Right lobe of liver (tissue), 6 donors: ENCODE measurements at places on chromosomes 12 and 14.

DNA sequence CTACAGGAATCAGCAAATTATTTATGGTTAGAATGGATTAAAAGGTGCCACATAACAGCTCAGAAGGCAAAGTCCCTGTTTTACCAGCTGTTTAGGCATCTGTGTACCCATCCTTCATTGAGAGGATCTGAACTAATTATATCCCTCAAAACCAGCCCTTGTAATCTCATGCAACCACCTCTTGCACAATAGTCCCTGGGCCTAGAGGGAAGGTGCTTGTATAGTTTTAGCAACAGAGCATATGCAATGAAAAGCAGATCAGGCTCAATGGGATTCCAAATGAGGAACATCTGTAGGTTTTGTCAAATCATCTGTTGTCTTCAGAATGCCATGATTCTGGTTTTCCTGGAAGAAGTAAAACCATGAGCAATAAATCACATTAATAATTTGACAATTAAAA is 26.0 kb upstream of the GLIPR1L2 start:
- no peak for DNase-seq

DNA sequence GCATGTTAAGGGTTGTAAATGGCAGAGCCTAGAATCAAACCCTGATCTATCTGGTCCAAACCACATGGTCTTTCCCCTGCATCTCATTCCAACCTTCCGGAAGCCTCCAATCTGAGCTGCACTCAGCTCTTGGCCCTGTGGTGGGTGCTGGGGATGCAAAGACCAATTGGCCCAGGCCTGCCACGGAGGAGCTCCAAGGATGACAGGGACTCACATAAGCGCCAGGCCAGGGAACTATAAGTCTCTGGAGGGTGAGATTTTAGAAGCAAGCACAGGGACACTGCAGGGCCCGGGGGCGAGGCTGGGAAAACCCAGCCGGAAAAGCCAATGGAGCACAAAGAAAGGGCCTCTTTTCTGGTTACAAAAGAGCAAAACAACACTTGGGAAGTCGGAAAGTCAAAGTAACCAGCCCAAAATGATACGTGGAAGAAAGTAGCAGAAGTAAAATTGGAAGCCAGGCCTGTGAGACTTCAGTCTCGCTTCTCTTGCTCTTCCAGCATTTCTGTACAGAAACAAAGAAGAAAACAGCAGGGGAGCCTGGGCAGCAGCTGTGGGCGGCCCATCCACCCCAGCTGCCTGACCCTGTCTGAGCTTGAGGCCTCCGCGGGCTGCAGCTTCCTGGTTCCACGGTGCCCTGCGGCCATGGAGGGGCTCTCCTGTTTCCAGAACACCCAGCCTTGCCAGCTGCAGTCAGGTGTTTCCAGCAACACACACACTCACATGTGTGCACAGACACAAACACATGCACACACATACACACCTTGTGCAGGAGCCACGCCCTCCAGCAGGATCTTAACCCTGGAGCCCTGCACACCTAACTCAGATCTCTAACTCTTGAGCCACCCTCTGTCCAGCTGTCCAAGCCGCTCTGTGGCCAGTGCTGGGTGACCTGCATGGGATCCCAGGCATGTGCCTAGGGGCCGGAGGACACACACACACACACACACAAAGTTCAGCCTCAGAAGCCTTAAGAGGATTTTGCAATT is 178.2 kb downstream of the BCL11B start:
- no peak for DNase-seq

DNA sequence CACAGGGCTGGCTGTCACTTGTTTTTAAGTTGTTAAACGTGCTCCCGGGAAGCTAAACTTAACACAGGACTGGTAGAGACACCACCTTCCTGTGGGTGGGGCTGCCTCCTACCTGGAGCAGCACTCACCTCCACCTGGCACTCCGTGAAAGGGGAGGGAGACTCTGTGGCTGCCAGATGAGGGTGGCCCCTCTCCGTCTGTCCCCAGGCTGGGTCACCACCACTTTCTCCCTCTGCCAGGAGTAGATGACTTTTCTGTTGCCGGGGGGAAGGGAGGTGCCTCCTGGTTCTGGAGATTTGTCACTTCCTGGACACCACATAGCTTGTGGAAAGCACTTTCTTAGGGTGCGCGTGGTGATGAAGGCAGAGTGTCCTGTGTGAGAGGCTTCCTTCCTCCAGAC is 81.3 kb downstream of the WDR20 start:
- no peak for DNase-seq

DNA sequence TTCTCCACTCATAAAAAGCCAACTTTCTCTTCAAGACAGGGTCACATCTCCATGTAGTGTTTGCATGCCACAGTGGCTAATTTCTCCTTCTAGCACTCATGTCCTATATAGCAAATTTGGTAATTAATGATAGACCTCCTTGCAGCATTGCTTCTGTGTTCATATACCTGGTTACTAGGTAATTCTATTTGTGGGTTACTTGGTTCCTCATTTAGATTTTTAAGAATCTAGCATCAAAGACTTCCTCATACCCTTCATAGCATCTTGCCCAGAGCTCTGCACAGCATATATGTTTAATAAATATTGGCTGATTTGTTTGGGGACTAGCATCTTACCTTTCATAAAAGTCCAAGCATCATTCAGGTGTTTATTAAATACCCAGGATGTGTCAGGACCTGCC is 152.1 kb downstream of the DUSP6 start:
- DNase-seq = no peak

DNA sequence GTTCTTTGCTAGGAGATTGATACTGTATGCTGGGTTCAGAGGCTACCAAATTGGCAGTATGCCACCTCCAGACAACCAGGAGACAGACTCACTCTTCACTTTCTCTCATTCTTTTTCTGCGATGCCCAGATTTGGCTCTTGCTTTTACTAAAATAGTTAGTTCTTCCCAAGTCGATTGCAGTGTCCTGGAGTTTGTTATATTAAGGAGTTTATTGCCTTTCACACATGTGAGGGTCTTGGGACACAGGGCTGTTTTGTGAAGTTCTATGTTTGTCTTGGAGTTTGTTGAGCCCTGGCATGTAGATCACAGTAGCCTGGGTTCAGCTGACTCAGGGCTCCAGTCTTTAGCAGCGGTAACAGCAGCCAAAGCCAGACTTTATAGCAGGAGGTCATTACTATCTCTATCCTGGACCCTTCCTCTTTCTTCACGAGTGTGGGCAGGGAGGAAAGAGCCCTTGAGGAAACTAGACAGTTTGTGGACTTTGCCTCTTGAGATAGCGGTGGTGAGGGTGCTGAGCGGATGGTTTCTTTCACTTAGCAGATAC is 1.6 kb downstream of the MLEC start:
- no peak for DNase-seq

GRCh38 chr14:91323671-91324605 is 79.4 kb upstream of the GPR68 start:
- DNase-seq = peak; percentile 83

DNA sequence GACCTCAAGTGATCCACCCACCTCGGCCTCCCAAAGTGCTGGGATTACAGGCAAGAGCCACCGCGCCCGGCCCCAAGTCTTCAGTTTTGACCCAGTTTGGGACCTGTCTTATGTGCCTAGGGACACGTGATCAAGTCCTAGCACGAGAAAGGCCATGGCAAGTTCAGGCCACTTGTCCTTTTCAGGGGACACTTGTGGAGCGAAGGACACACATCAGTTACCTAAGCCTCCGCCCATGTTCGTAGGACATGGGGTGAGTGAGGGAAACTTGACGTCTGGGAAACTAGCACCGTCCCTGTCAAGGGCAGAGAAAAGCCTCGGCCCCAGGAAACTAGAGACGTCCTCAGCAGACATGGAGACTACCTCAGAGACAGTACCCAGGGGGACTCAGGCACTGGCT is 60.7 kb downstream of the KDM2B start:
- DNase-seq = no peak

- DNase-seq = no peak
These were observed 111.1 kb downstream of the SINHCAF start for GRCh38 chr12:31214626-31215517.

DNA sequence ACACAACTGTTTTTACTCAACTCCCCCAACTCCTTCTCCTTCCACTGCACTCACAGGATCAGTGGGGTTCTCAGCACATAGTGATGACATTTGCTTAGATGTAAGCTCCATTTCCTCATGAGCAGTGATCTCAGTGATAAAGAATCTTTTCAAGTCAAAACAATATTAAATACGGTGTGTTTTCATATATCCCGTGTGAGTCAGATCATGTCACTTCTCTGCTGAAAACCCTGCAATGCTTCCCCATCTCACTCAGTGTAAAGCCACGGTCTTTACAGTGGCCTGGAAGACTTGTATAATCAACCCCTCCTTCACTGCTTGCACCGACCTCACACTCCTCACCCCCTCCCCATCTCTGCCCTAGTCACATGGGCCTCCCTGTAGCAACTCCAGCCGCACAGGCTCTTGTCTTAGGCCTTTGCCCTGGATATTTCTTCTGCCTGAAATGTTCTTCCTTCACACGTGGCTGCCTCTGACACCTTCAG is 149.7 kb upstream of the ARHGAP5 start:
- DNase-seq = no peak

GRCh38 chr12:124302807-124303578 is 8.1 kb downstream of the RFLNA start:
- DNase-seq = peak; percentile 42

DNA sequence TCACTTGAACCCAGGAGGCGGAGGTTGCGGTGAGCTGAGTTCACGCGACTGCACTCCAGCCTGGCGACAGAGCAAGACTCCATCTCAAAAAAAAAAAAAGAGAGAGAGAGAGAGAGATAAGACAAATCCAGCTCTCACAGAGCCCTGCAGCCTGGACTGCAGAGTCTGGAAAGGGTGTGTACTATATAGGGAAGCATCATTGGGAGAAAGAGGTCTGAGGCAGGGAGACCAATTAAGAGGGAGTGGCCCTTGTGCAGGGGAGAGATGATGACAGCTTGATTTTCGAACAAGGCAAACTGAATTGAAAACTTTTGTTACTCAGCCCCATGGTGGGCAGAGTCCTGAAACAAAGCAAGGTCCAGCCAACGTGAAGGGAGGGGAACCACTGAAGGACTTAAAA is 116.2 kb downstream of the CCDC60 start:
- no peak for DNase-seq

GRCh38 chr12:130127532-130127911 is 34.7 kb upstream of the FZD10 start:
- no peak for DNase-seq
